ENCODE measurements at places on chromosomes 7 and 10. TPM values are rescaled to one million over a fixed set of nuclear protein-coding genes. Genes with fewer than 3 reads are reported as not detected.

The PPP1R17 gene
- polyA plus RNA-seq: not detected

The PITX3 gene
- not detected for polyA plus RNA-seq

The GRM3 gene
- not detected for polyA plus RNA-seq

The MOGAT3 gene
- 5.4 TPM for polyA plus RNA-seq

GRCh38 chr10:117914334-117914733, 132.4 kb downstream of the RAB11FIP2 start:
- no peaks in the 10 kb centered on the region for H3K36me3 ChIP-seq
- H3K27ac ChIP-seq: no peak overlapping the region
- H3K27me3 ChIP-seq: no peaks in the 10 kb centered on the region
- no peak overlapping the region for H3K4me3 ChIP-seq
- no peak for DNase-seq

- no peaks in the 10 kb centered on the region for H3K36me3 ChIP-seq
- H3K27ac ChIP-seq: no peak overlapping the region
- H3K4me1 ChIP-seq: no peaks in the 10 kb centered on the region
Observed at GRCh38 chr7:94276795-94277194, 117.9 kb upstream of the COL1A2 start.

DNA sequence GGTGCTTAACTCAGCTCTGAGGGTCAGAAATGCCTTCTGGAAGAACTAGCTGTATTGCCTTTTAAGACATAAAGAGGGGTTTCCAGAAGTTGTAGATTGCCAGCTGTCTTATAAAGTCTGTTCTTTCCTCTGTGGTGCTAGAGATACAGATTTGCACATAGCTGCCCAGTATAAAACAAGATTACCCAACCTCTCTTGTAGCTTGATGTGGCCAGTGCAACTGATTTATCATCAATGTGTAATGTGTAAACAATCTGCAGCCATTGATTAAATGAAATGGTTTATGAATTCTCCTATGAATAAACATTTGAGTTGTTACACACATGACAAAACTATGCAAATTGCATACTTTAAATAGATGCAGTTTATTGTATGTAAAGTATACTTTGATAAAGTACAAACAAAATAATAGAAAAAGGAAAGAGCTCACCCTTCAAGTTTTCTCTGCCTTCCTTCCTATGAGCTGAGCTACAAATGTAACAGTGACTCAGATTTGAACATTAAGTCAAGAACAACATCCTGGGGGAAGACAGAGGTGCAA, 195.2 kb downstream of the TMEM26 start:
- H3K4me1 ChIP-seq: no peaks in the 10 kb centered on the region
- no peaks in the 10 kb centered on the region for H3K36me3 ChIP-seq
- no peak overlapping the region for H3K4me3 ChIP-seq
- H3K27me3 ChIP-seq: no peaks in the 10 kb centered on the region
- H3K27ac ChIP-seq: no peak overlapping the region
- no peak for DNase-seq

DNA sequence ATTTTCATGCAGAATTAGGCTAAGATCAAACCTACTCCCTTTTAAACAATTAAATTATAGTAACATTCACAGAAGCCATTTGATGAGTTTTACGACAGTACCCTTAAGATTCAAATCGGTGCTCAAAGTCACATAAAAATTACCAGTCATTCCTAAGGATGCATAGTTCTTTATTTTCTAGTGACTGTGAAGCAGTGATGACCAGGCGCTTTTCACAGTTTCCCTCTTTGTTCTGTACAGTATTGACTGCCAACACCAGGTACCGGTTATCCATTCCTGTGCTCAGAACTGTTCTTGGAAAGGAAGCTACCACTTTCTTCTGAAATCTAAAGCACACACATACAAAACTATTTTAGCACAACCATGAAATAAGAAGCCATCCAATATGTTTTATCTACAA, 1.9 kb downstream of the DNA2 start:
- H3K4me1 ChIP-seq: no peaks in the 10 kb centered on the region
- no peak overlapping the region for H3K27ac ChIP-seq
- no peaks in the 10 kb centered on the region for H3K36me3 ChIP-seq
- H3K4me3 ChIP-seq: no peak overlapping the region
